Stimulated activated naive CD4-positive, alpha-beta T cell (primary cell): ENCODE measurements at places on chromosomes 16 and 17.
A peak's percentile ranks its signal among the peaks of the same experiment; 100 is the strongest.

DNA sequence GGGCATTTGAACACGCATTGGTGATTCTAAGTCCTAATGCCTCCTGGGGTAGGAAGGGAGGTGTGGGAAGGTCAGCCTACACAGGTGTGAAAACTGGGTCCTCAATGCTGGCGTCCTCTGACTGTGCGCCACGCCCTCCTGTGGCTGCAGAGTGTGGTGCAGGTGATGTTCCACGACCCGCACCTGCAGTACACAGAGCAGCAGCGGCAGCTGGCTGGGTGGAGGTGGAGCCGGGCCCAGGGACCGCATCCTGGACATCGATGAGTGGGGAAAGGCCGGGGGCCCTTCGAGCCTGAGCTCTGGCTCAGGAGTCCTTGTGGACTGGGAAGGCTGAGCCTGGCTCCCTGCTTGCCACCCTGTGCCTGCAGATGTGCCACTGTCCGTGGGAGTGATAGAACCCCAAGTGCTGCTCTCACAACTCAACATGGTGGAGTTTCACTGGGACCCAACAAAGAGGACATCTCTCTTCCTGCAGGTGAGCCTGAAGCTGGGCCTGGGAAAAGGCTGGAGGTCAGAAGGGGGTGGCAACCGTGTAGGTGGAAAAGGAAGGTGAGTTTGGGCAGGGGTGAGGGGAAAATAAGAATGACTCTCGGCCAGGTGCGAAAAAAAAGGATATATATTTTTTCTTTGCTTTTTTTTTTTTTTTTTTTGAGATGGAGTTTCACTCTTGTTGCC, 14.0 kb upstream of the STAC2 start:
- DNase-seq: peak; percentile 43

- DNase-seq: no peak
Measured at GRCh38 chr16:23609929-23610328, 13.8 kb upstream of the NDUFAB1 start.

DNA sequence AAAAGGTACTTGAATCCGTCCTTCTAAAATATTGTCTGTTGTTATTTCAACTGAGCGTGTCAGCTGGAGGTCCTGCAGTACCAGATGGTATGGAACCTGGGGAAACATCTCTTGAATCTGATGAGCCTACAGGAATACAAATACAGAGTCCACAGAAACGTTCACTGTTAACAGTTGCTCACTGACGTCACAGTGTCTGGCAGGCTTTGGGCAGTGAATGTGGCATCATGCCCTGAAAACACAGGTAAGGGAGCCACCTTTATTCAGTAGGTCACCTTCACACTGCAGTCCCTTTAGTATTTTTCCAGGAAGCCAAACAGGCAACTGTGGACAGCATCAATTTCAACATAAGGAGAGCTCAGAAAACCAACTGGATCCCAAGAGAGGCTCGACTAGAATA, 56.1 kb downstream of the AMFR start:
- DNase-seq: no peak

DNA sequence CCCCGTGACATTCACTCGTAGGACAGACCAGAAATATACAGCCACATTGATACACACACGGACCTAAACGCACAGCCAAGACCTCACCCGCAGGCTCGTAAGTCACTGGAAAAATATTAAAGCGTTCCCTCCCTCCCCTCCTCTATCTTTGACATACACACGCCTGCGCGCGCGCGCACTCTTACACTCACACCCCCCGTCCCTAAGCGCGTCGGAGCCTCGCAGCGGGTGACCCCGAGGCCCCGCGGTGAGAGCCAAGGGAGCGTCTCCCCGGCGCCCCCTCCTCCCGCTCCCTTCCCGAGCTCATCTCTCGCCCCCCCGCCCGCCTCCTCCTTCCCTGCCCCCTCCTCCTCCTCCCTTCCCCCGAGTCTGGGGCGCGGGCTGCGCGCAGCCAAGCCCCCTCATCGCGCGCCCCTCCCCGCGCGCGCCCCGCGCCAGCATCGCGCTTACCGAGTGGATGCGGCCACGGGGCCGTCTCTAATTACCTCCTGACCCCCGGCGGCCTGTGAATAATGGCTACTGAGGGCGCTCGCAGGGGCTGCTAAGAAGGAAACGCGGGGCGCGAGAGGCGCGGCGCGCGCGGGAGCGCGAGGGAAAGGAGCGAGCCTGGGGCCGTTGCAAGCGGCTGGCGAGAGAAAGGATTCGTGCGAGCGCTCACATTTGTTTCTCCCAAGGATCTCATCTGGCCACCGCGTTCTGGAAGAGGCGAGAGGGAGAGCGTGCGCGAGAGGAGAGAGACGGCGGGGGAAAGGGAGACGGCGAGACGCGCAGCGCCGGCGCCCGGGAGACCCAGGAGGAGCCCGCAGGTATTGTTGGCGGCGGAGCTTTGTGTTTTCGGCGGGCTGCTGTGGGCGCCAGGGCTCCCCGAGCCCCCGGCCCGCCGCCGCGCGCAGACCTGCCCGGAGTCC, 42.4 kb downstream of the RAI1 start:
- DNase-seq: peak; percentile 10

DNA sequence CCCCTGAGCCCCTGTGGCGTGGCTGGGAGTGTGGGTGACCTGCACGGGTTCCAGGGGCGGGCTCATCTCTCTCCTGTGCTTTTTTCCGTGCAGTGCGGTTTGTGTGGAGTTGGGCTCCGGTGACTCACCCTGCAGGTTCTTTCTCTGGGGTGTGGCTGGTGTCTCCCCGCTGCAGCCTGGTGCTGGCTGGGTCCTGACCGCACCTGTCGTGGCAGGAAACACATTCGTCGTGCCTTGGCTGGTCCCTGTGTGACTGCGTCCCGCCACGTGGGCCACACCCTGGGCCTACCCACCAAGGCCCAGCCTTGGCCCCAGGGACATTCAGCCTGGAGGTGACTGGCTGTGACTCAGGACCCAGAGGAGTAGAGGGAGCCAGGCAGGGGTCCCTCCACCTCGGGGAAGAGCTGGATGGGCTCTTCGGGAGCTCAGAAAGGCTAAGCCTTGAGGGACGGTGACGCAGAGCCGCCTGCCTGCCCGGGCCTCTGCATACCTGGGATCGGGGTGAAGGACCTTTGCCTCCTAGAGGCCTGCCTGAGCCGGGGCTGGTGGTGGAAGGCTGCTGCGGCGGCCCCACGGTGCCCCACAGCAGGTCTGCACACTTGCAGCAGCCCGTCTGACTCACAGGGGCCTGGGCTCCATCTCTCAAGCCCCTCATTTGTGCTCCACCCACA, 7.8 kb downstream of the TRAF7 start:
- DNase-seq: no peak

DNA sequence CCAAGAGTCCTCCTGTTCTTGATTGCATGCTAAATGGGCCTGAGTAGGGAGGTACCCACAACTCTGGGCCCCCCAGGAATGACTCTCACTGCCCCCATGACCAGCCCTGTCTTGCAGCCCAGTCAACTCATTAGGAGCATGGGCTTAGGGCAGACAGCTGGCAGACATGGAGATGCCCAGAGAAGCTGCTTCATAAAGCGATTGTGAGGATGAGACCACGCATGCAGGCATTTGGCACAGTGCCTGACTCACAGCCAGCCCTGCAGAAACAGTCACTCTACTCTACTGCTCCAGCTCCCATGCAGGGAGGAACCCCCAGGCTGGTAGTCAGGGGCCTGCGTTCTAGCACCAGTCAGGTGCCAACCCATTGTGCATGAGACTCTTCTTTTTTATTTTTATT, 8.4 kb upstream of the C16orf82 start:
- no peak for DNase-seq

DNA sequence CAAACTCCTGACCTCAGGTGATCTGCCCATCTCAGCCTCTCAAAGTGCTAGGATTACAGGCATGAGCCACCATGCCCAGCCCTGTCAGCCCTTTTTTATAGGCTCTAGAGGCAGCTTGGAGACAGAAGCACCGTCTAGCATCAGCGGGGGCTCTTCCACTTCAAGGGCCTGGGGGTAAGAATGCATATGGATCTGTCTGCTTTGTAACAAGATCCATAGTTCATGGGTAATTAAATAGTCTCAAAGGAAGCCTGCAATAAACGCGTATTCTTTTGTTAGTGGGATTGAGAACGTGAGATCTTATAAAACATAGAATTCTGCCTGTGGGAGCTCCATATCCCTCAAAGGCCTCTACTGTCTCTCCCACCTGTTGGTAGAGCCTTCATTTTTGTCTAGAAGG, 142.1 kb downstream of the SHISA6 start:
- DNase-seq: no peak

GRCh38 chr16:50613964-50614474, 65.8 kb downstream of the NKD1 start:
- DNase-seq: no peak

DNA sequence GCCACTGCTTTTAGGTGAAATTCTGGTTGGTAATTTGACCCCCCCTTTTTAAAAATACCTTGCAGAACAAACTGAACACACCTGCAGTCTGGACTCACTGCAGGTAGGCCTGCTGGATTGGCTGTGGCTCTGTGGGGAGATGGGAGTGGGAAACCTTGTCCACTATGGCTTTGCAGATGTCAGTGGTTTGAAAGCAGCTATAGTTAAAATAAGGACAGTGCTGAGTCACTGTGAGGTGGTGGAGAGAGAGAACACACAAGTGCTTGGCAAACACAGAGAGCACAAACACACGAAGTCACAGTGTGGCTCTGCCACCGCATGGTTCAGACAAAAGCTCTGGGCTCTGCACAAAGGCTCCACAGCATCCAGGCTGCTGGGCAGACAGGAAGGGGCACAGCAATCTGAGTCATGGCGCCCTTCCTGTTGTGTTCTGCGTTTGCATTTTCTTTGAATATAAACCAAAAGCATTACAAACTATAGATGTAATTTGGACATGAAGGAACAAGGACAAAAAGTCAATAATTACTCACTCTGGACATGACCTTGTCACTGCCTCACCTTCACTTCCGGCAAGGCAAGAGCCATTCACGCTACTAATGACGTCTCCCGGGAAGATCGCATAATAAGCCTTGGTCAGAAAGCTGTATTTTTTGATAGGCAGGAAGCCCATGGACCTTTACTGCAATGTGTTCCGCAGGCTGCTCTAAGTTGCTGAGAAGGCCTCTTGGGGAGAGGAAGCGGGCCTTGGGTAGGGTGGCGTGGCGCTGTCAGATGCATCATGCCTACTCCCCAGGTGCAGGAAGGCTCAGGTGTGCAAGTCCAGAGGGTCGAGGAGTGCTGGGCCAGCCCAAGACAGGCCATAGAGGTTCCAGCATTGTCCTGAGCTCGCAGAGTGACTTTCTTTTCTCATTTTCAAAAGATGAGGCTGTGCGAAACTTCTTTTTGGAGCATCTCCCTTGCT, 60.1 kb upstream of the MED9 start:
- DNase-seq: no peak

DNA sequence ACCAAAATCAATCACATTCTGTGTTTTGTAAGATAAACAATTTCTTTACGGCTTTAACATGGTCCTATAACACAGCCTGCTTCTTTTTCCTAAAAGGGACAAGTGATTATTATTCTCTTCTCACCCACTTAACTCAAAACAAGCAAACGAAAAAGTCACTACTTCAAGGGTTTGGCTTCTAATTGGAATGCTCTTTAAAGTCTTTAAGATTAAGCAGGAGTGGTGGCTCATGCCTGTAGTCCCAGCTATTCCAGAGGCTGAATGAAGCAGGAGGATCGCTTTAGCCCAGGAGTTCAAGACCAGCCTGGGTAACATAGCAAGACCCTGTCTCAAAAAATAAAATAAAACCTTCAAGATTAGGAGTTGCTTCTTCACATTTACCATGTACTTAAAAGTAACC, 66.6 kb upstream of the CNEP1R1 start:
- no peak for DNase-seq

GRCh38 chr16:19830902-19831560, 53.6 kb downstream of the GPRC5B start:
- no peak for DNase-seq

DNA sequence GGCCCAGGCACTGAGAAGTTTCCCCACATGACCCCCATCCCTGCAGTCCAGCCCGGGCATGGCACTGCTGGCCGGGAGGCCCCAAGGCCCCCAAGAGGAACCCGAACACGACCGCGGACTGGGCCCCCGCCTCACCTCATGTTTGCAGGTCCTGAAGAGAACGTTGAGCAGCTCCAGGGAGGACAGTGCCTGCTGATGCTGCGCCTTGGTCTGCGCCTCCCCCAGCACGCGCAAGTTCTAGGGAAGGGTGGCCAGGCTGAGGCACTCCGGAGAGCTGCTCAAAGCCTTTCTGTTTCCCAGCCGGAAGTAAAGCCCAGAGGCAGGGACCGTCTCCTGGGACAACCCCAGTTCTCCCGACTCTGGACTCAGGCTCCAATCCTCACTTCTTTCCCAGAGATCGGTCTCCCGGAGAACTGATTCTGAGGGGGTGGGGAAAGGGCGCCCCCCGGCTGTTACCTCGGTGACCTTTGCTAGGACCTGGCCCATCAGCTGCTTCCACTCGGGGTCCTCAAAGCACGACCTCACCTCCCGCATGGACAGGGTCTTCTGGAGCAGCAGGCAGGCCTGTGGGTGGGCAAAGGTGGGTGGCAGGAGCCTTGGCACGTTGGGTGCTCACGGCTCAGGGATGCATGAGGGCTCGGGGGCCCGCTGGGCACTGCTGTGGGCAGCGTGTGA, 13.7 kb downstream of the MYBBP1A start:
- DNase-seq: no peak

- no peak for DNase-seq
Measured at GRCh38 chr16:31192856-31193642, 9.5 kb downstream of the PYCARD start.

GRCh38 chr17:65261152-65261551, 124.0 kb downstream of the RGS9 start:
- no peak for DNase-seq

GRCh38 chr16:54049591-54050458, 236.8 kb downstream of the IRX3 start:
- DNase-seq: no peak

- no peak for DNase-seq
Measured at GRCh38 chr17:75773808-75774470, 8.9 kb upstream of the GALK1 start.

DNA sequence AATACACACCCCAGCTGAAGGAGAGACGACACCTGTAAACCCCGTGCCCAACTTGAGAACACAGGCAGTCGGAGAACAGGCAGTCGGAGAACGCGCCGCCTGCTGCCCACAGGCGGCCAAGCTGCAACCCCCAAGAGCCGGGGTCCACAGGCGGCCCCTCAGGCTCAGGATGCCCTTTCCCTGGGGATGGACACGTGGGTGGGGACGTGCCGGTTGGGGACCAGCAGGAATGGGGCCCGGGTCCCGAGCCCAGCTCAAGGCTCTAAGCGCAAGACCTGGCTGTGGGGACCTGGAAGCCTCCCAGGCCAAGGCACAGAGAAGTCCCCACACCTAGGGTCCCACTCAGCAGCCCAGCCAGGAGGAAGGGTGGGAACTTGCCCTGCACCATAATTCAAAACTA, 79.5 kb upstream of the GNG13 start:
- no peak for DNase-seq

DNA sequence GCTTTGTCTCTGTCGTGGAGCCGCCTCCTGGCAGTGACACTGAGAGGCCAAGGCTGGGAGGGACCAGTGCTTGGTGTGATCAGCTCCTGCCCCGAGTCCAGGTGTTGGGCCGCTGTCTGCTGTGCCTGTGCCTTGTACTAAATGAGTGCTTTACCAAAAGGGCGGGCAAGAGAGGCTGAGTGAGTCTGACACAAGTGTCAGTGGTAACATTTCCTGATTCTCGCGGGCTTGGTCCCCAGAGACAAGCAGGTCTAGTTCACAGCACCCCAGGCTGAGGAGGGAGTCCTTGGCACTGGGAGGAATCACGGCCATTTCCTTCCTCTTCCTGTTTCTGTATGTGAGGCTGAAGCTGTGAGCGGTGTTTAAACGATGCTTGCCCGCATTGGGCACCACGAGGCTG, 30.2 kb downstream of the PLD6 start:
- no peak for DNase-seq

GRCh38 chr16:22388101-22388644, 13.8 kb upstream of the CDR2 start:
- no peak for DNase-seq
